Nucleus accumbens (tissue), 56 donors: ENCODE measurements at places on chromosomes 6 and 20.
A peak's percentile ranks its signal among the peaks of the same experiment; 100 is the strongest.

DNA sequence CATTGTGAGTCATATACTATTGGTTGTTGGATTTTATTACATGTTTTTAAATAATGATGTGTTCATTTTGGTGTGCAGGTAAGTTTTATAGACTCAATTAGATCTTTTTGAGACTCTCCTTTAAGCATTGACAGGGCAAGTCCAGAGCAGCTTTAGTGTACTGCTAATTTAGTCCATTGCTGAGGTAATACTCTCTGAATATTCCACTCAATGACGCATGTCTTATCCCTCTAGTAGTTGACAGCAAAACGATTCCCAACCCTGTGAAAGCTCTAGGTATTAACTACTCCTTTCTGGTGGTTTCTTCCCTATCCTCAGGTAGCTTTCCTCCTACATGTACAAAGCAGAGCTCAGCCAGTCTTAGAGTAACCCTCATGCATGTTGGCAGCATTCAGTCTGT, 373.5 kb upstream of the MAP3K7 start:
- no peak for DNase-seq

DNA sequence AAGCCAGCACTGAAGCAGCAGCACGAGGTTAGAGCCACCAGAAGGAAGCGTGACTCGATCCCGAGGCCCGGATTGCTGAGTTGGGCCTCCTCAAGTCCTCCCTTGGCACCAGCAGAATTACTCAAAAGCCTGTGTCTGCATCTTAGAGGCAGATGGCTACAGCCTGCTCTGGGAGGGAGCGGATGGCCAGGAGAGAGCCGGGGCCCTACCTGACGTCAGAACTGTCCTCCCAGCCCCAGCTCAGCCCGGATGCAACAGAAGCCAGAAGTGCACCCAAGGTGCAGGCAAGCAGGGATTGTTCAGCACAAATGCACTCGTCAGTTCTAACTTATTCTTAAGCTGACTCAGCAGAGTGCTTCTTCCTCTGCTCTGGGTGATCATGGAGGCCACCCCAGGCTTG, 155.5 kb upstream of the RPS6KA2 start:
- no peak for DNase-seq

GRCh38 chr6:64224819-64225218, 589.2 kb downstream of the PHF3 start:
- DNase-seq, result no peak

- DNase-seq, result no peak
Observed at GRCh38 chr20:32319100-32319499, 39.0 kb upstream of the ASXL1 start.

- no peak for DNase-seq
Observed at GRCh38 chr6:126182650-126183311, 157.1 kb upstream of the CENPW start.

DNA sequence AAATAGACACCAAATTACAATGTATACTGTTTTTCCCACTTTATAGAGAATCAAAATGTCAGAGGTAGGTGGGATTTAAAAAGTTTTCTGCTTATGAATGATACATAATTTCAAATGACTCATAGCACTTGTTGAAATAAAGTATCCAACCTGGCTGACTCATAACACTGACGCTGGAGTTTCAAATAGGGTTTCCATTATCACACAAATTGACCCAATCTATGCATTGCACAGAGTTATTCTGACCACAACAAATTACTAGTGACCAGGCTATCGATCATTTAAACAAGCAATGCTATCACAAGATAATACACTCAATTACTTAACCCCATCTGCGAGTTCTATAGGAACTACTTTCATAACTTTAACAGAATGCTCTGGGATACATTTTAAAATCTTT, 31.9 kb upstream of the PRELID3B start:
- DNase-seq, result no peak

- DNase-seq, result no peak
Observed at GRCh38 chr6:140209775-140210174, 835.3 kb upstream of the CITED2 start.

DNA sequence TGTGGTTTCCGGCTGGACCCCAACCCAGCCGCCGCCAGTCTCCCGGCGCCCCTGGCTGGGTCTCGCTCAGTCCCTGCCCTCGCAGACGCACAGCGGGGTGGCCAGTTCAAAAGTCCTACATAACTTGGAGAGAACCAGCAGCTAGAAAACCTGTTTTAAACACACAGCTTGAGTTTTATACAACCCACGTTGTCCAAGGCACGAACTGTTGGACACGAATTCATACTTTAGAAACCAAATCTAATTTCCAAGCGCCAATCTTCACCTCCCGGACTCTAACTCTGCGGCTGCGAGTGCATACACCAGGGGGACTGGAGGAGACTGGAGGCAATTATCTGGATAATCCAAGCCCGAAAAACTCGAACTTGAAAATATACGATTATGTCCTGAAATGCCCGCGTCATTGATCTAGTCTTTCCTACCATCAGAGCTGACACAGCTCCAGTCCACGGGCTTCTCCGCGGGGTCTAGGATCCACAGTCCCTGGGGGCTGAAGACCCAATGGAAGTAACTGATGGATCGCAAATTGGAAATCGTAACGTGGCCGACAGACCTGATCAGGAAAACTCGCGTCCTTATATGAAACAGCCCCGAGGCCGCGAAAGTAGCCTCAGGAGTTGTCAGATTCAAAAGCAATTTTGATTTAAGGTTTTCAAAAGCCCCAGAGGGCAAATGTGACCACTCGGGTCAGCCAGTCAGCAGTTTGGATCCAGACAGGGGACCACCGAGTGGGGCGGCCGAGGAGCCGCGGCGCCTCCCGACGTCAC, 843 bp upstream of the HEY2 start:
- no peak for DNase-seq

- DNase-seq, result no peak
Observed at GRCh38 chr20:62792182-62792939, 3.9 kb upstream of the MRGBP start.

- no peak for DNase-seq
Observed at GRCh38 chr6:24802271-24803059, 3.7 kb upstream of the ARMH2 start.

- DNase-seq, result no peak
Observed at GRCh38 chr6:67102743-67103142, 1395.7 kb upstream of the EYS start.

DNA sequence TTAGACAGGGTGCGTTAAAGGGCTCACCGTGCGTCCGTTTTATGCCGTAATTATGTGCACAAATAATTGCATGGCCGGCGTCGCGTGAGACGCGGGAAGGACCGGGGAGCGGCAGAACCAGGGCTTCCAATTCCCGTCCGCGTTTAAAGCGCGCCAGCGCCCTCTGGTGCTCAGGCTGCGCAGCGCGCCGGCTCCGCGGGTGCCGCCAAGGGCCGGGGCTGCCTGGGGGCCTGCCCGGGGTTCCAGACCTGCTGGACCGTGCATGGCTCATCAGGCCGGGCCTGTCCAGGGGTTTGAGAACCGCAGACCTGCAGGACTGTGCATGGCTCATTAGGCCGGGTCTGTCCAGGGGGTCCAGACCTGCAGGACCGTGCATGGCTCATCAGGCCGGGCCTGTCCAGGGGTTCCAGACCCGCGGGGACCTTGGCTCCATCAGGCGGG, 369.0 kb downstream of the THBS2 start:
- DNase-seq, result peak; percentile 54

GRCh38 chr6:119060255-119060907, 18.1 kb downstream of the FAM184A start:
- DNase-seq, result no peak

- DNase-seq, result peak; percentile 2
Observed at GRCh38 chr20:32282461-32282860, 5.0 kb downstream of the KIF3B start.

- no peak for DNase-seq
Observed at GRCh38 chr6:50102676-50103075, 52.9 kb upstream of the DEFB112 start.

DNA sequence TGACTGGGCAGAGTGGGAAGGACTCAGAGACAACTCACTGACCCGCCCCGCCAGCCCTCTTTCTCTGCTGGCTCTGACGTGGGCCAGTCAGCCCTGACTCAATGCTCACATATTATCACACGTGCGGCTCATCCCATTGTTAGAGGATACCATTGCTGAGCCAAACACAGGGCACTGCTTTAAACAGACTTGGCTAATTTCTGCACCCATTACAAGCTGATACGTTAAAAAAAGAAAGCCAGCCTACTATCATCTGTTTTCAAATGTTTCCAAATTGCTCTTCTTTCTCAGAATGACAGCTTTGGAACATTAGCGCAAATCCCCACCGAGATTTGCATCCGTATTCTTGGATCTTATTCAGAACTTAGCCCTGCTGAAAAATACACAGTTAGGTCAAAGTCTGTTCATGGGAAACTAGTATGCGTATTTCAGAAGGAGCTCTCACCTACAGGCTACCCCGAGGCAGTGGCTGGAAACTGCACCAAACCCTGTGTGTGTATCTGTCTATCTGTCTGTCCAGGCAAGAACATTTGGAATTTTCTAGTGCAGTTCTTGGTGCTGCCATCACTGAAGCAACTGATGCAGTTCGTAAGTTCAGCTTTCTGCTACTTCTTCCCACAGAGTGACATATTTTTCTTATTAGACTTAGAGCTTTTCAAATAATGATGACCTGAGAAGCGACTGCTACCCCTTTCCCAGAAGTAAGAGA, 32.8 kb downstream of the RAMACL start:
- no peak for DNase-seq

DNA sequence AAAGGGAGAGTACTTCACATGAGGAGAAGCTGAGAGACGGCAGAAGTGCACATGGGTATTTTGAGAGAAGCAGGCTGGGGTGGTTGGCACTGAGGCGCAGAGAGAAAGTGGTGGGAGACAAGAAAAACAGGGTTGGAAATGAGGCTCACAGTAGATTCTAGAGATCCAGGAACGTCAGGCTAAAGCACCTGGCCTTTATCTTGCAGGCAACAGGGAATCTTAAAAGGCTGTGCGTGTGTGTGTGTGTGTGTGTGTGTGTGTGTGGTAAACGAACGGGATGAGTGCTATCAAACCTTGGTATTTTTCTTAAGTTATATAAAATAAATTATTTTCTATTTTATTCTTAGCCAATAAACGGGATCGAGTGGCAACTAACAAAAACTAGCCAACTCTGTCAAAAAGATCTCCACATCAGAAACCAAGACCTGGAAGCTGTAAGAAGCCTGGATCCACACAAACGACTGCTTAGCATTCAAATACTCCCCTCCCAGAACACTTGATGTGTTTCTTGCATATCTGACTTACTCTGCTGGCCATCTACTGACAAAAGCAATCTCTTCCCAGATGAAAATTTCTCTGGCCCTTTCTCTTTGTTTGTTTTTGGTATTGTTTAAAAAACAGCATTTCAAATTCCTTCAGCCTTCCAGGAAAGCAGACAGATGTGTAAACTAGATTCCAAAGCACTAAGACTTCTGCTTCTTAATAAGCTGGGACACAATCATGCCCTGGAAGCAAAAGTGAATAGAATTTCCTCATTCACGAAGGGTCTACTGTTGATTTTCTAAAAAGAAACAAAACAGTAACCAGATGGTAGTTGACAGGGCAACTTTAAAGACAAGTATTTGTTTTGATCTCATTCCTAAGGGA, 44.8 kb upstream of the FABP7 start:
- no peak for DNase-seq

GRCh38 chr6:65199683-65200082, 507.3 kb downstream of the EYS start:
- DNase-seq, result no peak

- DNase-seq, result no peak
Observed at GRCh38 chr6:149915970-149916865, 6.7 kb downstream of the RAET1G start.

GRCh38 chr20:61310954-61311353, 58.9 kb downstream of the CDH4 start:
- no peak for DNase-seq

GRCh38 chr6:23659125-23659524, 466.9 kb upstream of the NRSN1 start:
- peak; percentile 16 for DNase-seq

DNA sequence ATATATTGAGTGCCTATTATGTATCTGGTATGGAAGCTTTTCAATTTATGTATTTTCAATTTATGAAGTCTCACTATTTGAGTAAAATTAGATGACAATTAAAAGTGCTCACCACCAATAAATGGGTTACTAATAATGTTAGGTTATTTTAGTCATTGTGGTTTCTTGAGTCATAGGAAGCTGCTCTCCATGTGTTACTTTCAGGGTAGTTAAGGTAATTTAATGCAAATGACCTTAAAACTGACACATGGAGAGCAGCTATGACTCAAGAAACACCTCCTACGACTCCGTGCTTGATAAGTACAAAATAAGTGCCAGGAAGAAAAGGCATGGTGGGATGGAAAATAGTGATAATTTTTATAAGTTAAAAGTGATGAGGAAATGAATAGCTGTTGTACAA, 16.5 kb upstream of the TINAG start:
- no peak for DNase-seq
